ENCODE measurements at places on chromosomes 2 and 18.
A peak's percentile ranks its signal among the peaks of the same experiment; 100 is the strongest.

- no peak for DNase-seq
These were observed 28.8 kb upstream of the WDR75 start for GRCh38 chr2:189412330-189412953.

GRCh38 chr2:19356545-19357401, 1.6 kb downstream of the OSR1 start:
- no peak for DNase-seq

- no peak for DNase-seq
These were observed 58.8 kb upstream of the HPCAL1 start for GRCh38 chr2:10243926-10244270.

DNA sequence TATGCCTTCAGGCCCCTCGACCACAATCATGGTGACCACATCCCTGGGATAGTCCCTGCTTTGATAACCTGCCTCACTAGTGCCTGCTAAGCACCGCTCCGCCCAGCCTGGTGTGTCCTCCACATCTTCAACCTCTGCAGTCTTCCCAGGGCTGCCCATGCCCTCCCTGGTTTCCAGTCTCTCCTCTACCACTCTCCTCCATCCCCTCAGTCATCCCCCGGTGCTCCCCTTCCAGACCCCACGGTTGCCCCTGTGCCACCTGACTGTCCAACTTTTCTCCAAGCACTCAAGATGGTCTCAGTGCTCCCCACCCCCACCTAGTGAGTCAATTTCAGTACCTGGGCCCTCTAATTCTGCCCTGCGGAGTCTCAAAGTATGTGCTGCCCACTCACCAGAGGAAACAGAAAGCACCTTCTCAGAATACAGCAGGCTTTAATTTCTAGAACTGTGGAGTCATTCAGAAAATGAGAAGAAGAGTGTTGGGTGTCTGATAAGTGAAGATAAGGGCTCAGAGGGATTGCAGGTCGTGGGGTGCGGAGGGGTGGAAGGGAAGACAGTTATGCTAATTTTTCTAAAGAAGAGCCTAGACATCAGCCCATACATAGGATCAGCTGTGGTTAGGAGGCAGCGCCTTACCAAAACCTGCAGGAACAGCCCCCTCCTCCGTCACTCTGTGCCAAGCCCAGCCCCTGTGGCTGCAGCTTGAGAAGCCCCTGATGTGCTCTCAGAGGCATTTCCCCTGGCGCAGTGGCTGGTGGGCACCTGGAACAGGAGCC, 53.6 kb upstream of the CAB39 start:
- peak; percentile 43 for DNase-seq

DNA sequence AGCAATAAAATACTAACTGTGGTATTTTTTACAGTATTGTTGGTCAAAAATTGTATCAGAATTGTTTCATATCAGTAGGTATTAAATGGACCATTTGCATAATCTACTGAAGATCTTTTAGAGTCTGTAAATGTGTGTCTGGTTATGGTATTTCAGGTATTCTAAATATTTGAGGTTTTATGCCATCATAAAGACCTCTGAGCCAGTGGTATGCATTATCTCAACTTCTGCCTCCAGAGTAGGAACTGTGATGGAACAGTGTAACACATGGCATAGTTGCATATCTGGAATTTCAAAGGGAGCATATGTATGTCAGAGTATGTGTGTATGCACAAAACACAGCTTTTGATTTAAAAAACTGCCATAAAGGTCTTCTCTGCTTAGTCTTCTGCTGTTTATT, 15.4 kb downstream of the GREB1L start:
- no peak for DNase-seq

- DNase-seq = no peak
These were observed 63.6 kb upstream of the FZD5 start for GRCh38 chr2:207833251-207833751.

- DNase-seq = no peak
These were observed 16.1 kb downstream of the ACOXL start for GRCh38 chr2:110748489-110748867.

DNA sequence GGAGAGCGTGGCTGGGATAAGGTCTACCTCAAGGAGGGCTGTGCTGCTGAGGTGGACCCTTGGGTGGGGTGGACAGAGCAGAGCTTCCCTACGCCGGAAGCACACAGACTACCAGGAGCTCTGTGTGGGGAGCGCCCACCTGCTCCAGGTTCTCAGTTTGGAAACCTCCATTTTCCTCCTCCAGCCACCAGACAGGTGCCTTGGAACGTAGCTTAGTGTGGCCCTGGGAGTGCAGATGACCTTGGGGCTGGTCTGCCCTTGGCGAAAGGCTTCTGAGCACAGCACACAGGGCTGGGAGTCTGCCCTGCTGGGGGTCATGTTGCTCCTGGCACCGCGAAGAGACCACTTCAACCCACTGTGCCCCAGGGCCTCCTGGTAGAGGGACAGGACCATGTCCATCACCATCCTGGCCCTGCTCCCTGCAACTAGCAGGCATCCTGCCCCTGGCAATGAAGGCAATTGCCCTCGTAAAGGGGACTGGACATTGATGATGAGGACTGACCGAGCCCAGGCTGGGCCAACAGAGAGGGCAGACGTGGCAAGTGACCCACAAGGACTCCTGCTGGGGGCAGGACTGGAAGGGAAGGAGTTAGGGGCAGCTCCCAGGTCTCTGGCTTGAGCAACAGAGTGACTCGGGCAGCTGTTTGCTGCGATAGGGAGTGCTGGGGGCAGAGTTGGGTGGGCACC, 214.7 kb downstream of the CYP26B1 start:
- DNase-seq = no peak

GRCh38 chr2:239137165-239137897, 263.5 kb downstream of the HDAC4 start:
- no peak for DNase-seq

DNA sequence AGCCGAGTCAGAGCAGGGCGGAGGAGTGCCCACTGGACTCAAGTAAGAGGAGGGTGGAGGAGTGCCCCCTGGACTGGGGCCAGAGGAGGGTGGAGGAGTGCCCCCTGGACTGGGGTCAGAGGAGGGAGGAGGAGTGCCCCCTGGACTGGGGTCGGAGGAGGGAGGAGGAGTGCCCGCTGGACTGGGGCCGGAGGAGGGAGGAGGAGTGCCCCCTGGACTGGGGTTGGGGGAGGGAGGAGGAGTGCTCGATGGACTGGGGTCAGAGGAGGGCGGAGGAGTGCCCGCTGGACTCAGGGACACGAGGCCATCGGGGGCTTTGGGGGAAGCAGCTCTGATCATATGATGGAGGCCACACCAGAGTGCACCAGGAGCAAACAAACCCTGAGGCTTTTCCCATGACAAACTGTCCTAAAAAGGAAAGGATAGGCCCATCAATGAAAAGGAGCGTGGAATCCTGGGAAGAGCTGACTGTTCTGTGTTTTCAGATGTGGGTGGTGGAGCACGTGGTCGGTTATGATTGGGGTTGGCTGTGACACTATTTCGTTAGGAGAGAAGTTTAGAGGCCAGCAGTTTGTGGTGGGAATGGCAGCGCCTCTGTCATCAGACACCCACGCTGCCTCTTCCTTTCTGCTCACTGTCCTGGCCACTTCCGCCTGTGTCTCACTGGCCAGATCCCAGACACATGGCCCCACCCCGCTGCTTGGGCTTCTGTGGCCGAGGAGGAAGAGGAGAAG, 24.5 kb upstream of the HPCAL1 start:
- no peak for DNase-seq
